ENCODE measurements at places on chromosomes 7 and 10.

DNA sequence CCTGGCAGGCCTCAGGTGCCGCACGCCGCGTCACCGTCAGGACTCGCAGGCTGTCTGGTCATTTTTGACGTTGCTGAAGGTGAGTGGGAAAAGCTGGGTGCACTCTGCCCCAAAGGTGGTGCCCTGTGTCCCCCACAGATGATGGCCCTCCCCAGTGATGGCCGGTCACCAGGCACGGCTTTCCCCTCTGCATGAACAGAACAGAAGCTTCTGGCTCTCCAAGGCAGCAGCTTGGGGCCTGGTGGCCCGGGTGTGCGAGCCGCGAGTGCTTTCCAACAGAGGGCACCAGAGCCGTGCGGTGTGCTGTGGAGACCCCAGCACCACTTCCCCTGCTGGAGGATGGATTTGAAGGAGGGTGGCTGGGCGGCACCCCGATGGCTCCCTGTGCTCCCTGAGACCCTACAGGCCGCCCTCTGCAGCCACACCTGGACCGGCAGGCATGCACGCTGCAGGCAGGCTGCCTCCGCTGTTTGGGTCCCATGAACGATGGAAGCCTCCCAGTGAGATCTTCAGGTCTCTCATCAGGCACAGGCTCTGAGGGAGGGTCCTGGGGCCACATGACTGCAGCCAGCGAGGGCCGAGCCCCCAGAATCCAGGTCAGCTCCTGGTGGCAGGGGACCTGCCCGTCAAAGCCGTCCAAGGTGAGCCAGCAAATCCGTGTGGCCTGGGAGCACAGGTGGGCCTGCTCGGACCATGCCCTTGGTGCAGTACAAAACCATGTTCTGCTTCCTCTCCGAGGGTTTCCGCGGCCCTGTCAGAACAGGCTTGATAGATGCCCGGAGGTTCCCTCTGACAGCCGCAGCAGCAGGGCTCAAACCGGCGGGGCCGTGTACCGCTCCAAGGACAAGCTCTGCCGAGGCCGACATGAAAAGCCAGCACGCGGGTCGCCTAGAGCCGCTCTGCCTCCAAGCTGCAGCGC, 195.4 kb downstream of the EBF3 start:
- DNase-seq: no peak

DNA sequence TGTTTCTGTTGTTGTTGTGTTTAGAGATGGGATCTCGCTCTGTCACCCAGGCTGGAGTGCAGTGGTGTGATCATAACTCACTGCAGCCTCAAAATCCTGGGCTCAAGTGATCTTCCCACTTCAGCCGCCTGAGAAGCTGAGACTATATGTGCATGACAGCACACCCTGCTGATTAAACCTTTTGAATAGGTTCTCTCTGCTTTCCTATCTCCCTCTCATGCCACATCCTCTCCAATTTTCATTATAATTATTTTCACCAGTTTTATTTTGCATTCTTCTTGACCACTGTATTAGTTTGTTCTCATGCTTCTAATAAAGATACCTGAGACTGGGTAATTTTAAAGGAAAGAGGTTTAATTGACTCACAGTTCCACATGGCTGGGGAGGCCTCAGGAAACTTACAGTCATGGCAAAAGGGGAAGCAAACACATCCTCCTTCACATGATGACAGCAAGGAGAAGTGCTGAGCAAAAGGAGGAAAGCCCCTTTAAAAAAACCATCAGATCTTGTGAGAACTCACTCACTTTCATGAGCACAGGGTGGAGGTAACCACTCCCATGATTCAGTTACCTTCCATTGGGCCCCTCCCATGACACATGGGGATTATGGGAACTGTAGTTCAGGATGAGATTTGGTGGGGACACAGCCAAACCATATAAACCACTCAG, 12.9 kb downstream of the AGK start:
- no peak for DNase-seq

GRCh38 chr10:30997536-30998235, 34.0 kb downstream of the ZNF438 start:
- DNase-seq: no peak

DNA sequence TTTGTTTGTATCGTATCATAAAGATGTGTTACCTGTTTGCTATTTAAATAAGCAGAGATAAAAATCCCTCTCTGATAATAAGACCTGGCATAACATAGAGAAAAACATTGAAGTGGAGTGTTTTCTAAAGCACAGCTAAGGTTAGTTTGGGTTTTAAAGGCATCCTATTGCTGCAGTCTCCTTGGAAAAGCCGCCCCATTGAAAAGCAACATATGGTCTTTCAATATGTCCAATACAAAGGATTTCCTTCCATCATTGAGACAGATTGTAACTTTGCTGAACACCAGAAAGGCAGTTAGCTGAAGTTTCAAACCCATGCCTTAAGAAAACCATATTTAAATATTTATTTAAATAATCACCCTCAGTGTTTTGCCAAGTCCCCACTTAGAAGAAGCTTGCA, 898.5 kb upstream of the KCND2 start:
- no peak for DNase-seq

GRCh38 chr10:88840881-88841280, 10.8 kb downstream of the ANKRD22 start:
- no peak for DNase-seq

GRCh38 chr10:120075349-120075748, 182.8 kb downstream of the SEC23IP start:
- no peak for DNase-seq

- no peak for DNase-seq
Measured at GRCh38 chr10:125231813-125232475, 71.6 kb upstream of the CTBP2 start.
